ENCODE measurements at places on chromosomes 1 and 21.

DNA sequence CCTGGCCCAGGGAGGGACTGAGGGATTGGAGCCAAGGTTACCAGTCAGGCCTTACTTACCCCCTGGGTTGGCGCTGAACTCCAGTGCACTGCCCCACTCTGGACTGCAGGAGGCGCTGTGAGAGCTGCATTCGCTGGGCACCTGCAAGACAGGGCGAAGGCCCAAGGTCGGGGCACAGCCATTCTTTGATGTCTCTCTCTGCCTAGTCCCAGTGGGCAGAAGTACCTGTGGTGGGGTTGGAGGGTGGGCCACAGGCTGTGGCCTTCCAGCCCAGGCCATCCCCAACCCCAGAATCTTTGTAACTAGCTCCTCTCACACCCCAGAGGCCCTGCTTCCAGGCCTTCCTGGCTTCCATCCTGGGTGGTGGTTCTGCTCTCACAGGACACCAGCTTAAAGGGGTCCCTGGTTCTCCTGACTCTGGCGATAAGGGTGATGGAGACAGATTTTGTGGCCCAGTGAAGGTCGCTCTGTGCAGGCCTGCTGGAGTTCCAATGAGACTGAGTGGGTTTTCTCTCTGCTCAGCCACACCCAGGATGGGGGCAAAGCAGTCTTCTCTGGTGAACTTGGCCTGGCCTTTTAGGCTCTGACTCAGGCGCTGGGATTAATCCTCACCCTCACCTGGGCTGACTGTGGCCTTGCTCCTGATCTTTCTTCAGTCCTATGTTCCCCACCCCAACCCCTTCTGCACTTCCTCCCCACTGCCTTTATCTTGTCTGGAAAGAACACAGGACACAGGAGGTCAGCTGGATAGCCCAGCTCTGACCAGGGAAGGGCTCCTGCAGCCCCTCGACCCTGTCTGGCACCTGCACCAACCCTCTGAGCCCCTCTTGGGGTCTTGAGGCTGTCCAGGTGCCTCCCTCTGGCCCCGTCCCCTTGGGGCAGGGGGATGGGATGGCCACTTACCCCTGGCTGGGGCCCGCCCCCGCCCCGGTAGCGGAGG lies 954 bp downstream of the MYOG start:
- DNase-seq, result no peak

DNA sequence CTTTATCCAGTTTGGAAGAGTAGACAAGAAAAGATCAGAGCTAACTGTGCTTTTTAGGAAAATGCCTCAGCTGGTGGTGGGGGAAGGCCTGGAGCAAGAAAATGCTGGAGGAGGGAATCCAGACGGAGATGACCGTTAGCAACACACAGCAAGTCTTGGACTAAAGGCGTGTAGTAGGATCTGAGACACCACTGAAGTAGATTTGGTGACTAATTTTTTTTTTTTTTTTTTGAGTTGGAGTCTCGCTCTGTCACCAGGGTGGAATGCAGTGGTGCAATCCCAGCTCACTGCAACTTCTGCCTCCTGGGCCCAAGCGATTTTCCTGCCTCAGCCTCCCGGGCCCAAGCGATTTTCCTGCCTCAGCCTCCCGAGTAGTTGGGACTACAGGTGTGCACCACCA lies 41.2 kb downstream of the LPAR3 start:
- DNase-seq, result peak; percentile 91

DNA sequence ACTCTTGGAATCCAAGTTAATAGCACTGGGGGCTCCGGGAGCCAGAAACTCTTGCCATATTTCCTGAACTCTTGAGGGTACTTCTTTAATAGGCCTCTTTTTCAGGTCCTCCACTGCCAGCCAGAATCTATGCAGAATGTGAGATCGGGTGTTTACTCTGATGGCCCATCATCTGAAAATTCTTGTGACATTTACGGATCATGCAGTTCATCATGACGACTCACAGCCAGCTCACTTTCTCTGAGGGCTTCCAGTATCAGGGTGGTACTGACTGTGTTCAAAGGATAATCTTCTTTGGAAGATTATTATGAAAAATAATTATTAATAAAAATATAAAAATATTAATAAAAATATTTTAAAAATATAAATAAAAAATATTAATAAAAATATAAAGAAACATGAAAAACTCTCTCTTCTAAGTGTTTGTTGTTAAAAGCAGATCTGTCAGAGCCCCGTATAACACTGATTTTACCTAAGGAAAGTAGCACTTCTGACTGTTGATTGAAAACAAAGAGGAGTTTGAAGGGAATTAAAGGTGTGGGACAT lies 194.3 kb upstream of the GREM2 start:
- DNase-seq, result peak; percentile 34

- no peak for DNase-seq
Observed at GRCh38 chr1:14602136-14602535, 3.7 kb downstream of the KAZN start.

- no peak for DNase-seq
Observed at GRCh38 chr1:26857473-26858060, 5.4 kb upstream of the SFN start.

DNA sequence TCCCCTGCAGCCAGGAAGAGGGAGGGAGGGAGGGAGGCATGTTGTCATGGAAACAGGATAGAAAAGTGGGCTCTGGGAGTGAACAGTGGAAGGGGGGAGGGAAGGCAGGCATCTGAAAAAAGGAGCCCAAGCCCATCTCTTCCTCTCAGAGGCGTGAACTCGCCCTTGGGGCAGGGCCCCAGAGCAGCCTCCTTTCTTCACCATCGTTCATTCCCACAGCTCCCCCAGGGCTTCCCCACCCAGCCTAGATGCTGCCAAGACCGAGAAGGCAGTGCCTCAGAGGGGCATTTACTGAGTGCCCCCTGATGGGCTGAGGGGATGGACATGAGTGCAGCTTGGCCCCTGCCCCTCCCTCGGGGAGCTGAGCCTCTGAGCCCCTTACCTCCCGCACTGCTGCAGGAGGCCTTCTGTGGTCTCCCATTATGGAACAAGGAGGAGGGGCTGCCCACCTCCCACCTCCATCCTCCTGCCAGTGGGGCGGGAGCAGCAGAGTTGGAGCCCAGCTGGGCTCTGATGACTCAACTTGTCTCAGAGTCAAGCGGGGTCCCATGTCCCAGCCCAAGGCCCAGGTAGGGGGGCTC lies 39.1 kb upstream of the KIF21B start:
- no peak for DNase-seq

DNA sequence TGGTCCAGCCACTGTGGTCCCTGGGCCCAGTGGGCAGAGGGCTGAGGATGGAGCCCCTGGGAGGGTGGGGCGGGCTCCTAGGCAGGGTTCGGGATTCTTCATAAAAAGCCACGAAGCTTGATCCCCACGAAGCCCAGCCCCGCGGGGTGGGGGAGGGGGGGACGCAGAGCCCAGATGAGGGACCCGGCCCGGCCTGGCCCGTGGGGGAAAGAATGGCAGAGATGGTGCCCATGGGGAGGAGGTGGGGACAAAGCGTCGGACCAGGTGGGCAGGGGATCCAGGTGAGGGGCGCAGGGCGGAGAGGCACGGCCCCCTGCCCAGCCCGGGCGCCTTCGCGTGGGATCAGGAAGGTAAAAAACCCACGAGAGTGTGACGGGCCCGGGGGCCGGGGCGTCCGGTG lies 6.0 kb upstream of the SMIM12 start:
- DNase-seq, result no peak

GRCh38 chr1:34915521-34915920 lies 13.9 kb downstream of the DLGAP3 start:
- no peak for DNase-seq

- no peak for DNase-seq
Observed at GRCh38 chr21:45994086-45994661, 12.6 kb downstream of the COL6A1 start.

DNA sequence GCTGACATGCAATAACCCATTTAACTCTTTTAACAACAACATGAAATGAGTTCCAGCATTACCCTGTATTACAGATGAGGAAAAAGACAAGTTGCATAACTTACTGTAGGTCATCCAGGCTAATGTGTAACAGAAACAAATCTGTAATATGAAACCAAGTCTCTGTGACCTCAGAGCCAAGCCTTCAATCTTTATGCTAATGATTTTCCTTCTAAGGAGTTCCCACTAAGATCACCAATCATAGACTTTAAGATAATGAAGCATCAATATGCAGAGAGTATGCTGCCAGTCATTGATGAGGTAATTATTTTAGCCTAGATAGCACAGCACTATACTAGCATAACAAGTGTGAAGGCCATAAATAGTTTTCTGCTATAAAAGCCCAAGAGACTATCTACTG lies 35.6 kb upstream of the RNPC3 start:
- DNase-seq, result no peak

DNA sequence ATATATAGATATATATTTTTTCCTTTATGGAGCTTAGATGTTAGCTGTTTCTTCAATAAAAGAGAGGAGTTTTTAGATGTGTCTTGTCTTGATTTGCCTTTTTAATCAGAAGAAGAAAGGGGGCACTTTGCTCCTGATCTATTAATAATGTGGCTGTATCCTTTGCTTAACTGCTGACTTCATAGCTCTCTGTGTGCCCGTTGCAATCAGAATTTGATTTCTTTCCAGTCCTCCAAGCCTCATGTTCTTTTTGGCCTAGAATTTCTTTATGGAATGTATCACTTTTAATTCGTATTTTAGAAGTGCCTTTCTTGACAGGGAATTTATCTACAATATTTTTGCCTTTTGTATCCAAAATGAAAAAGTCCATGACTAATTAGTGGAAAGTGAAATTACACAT lies 85.3 kb downstream of the C1orf21 start:
- no peak for DNase-seq

DNA sequence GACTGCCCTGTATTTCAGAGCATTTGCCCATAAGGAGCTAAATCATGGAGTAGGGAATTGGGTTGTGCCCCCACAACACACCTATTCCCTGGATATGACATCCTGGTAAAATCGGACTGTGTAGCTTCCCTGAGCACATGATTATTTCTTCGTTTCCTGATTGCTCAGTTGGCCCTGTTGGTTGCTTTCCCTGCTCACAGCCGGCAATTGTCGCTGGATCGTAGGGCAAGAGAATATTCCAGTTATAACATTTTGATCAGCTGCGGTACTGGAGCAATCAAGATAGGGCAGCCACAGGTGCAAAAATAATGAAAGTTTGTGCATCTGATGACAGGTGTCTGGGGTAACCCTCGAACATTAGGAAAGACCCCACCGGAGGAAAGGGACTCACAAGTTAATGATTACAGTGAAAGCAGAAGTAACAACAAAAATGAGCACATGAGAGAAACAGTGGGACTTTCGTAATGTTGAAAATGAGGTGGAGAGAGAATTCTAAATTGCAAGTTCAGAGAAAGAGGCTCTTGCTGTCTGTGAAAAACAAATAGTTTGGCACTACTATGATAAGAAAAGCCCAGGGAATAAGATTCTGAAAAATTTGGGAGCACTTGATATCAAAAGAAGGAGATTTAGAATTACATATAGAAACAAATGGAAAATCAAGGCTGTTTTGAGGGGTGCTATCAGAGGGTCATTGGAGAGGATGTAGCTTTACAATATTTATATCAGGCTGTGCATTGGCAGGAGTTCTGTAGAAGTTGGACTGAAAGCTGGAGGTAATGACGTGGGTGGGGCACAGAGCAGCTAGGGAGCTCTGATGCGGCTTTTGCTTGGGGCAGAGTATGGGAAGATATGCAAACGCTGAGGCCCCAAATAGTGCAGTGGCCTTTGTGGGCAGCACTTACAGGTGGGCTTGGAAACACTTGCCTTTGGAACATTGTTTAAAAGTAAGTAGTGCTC lies at the start of gene MAB21L3:
MAB21L3 (plus strand) TSS at position 833 of the 957 bp plus-strand sequence. CDS start 1,217 bp downstream, outside the sequence.
- no peak for DNase-seq

DNA sequence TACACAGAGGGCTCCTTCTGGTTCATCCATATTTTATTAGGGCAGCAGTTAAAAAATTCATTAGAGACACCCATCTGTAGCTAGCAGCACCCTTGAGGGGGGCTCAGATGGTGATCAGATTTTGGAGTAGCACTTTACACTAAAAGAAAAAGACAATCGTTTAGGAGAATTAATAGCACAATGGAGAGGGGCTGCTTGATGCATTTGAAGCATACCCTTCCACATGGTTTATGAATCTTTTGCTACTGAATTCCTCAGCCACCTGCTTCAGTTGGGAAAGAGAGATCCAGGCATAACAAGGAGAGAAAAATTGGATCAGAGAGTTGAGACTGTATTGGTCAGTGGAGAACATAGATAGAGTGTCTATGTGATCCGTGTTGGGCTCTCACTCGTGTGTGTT lies 54.4 kb downstream of the DISC1 start:
- no peak for DNase-seq

GRCh38 chr1:70509996-70510876 lies 99.2 kb downstream of the CTH start:
- peak; percentile 99 for DNase-seq

All from HFFc6 (cell line).